Hippocampal formation (tissue), 2 donors: ENCODE measurements at places on chromosomes 16 and 17.

DNA sequence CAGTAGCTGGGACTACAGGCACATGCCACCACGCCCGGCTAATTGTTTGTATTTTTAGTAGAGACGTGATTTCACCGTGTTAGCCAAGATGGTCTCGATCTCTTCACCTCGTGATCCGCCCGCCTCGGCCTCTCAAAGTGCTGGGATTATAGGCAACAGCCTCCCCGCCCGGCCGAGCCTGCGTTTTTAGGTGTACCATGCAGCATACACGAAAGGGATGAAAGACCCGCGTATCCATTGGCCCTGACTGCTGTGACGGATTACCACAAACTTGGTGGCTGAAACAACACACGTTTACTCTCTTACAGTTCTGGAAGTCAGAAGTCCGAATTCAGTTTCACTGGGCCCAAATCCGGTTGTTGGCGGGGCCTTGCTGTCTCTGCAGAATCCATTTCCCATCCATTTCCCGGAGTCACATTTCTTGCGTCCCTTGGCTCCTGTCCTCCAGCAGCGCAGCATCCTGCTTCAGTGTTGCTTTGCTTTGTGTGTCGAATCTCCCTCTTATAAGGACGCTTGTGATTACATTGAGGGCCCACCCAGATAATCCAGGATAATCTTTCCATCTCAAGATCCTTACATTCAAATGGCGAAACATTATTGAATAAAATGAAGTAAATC is 8.3 kb upstream of the GUCY2D start:
- no peak for DNase-seq

GRCh38 chr16:521381-522210 is 5.9 kb upstream of the CAPN15 start:
- no peak for DNase-seq

- DNase-seq: no peak
These were observed 253.7 kb downstream of the TOX3 start for GRCh38 chr16:52293204-52293603.

- no peak for DNase-seq
These were observed 3.0 kb upstream of the ACTG1 start for GRCh38 chr17:81515530-81516041.

DNA sequence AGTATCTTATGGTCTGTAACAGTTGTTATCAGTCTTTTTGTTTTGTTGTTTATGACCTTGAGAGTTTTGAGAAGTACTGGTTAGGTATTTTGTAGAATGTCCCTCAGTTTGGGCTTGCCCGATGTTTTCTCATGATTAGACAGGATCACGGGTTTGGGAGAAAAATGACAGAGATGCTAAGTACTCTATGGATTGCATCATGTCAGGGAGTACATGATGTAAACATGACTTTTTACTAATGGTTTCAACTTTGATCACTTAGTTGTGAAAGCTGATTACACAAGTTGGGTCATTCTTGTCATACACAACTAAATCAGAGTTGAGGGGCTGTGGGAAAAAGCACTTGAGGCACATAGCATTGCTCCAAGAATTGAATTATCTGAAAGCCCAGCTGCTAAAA is 94.7 kb upstream of the SIAH1 start:
- DNase-seq: no peak

DNA sequence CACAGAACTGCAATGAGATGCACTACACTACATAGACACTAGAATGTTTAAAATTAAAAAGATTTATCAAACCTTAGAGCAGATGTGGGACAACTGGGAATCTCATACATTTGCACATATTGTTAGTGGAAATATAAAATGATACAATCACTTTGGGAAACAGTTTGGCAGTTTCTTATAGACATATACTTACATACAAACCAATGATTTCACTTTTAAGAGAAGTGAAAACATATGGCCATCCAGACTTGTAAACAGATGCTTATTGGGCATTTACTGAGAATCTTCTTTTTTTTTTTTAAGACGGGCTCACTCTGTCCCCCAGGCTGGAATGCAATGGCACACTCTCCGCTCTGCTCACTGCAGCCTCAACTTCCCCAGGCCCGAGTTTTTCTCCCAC is 50.1 kb downstream of the AXIN2 start:
- no peak for DNase-seq

GRCh38 chr17:80650751-80651518 is 106.3 kb downstream of the RPTOR start:
- DNase-seq: no peak

- DNase-seq: no peak
These were observed 4.8 kb downstream of the RABEP1 start for GRCh38 chr17:5286846-5287245.

- no peak for DNase-seq
These were observed 19.9 kb downstream of the SGSM2 start for GRCh38 chr17:2357237-2357636.

DNA sequence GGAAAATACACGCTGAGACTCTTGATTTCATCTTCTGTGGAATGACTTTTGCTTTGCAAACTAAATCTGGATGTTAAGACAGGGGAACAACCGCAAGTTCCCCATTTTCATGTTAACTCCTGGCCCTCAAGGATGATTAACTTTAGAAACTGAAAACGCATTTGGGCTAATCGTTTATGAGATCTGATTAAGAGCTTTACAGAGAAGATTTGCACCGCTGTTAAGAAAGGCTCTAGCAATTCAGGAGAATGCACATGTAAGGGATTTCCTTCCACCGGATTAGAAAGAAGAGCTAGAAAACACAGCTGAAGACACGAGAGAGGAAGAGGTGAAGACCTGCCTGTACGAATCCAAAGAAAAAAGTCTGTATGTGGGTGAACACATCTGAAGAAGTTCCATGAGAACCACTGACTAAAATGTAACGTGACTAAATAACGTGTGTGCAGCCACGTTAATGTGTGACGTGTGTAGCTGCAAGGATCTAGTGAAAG is 106.4 kb downstream of the YPEL2 start:
- no peak for DNase-seq

DNA sequence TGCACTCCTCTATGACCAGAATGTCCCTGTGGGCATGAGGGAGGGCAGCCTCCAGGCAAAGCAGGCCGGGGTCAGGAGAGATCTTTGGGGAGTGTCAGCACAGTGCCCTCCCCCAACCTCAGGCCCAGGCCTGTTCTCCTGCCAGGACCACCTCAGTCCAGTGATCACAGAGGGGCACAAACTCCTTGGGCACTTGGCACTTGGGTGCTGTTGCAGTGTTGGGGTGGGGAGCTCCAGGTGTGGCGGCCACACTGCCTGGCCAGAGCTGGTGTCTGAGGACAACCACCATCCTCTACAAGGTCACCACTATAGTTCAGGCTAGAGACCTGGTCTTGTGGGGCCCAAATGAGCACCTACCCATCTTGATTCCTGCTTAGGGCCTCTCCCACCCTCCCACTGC is 37.2 kb downstream of the SMPD3 start:
- DNase-seq: no peak

DNA sequence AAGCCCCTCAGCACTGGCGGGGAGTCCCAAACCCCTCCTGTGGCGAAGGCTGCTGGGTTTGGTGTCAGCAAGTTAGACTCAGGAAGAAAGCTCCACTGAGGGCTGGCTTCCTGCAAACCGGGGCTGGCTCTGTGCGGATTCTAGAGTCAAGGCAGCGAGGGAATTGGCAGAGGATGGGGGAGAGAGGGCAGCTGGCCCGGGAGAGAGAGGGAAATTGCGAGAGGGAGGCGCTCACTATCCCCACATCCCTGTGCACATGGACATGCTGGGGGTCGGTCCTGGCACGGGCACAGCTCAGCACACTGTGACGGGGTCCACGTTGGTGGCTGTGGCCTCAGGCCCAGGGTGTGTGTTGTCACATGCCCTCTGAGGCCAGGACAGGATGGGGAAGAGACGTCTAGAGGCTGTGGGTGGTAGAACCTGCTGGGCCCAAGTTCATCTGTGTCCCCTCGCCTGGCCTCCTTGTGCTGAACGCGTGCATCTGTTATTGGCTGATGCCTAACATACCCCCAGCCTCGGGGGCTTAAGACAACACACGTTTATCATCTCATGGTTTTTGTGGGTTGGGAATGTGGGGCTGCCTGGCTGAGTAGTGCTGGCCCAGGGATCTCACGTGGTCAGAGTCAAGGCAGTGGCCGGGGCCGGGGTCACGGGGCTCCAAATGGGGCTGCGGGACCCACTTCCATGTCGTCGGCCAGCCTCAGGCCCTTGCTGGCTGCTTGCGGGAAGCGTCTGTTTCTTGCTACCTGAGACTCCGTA is 16.7 kb upstream of the JPH3 start:
- no peak for DNase-seq

- DNase-seq: no peak
These were observed 167.7 kb downstream of the IRX3 start for GRCh38 chr16:54118846-54119245.

DNA sequence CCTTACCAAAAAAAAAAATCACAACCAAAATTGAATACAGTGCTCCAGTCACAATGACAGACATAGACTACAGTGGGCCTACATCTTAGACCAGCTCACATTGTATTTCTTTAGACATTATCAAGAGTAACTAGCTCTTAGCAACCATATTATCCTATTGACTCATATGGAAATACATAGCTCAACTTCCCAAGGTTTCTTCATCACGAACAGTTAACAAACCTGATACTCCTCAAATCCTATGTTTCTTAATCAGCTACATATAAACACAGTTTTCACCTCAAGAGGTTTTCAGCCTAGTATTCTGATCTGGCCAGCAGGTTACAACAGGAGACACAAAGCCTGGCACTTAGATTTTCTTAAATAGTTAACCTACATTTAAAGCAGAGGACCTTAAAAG is 29.7 kb downstream of the CMC2 start:
- no peak for DNase-seq

- DNase-seq: no peak
These were observed 577.0 kb upstream of the CDH11 start for GRCh38 chr16:65698791-65699321.

- DNase-seq: no peak
These were observed 302.8 kb downstream of the FOXL1 start for GRCh38 chr16:86881118-86881510.

DNA sequence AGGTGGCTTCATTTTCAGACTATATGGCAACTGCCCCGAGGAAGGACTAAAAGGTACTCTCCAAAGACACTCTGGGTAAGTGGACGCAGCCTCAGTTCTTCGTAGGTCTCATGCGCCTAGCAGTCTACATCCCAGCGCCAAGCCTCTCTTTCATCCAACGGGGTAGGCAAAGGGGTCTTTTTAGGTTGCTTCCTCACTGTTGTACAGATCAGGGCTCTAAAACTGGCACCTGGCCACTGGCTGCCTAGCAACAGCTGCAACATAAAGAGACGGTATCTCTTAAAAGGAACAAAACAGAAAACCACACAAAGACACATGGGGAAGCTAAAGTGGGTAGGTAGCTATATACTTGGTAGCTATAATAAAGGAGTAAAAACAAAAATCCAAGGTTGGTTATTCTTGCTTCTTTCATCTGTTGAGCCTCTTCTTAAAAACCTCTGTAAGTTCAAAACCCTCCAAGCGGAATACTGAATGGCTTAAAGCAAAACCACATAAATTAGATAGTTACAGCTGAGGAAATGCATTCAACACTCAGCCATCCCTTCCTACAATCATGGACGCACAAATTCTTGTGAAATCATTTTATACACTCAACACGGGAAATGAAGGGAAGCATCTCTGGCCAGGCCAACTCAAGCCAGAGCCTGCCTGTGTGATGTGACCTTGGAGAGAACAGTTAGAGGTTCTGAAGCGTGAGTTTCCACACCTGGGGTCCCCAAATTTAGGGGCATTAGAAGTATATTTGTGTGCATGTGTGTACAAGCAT is 22.7 kb downstream of the CYTH1 start:
- no peak for DNase-seq

DNA sequence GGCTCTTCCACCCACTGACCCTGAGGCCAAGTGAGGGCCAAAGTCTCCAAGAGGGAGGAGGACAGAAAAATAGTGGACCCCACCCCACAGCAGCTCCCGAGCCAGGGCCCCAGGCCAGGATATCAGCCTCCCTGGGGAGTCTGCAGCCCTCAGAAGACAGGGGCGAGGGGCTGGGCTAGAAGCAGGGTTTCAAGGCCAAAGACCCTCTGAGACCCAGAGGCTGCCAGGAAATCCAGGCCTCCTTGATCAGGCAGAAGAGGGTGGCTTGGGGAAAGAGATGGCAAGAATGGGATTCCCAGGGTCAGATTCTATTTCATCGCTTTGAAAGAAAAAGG is 156.1 kb downstream of the ZNF423 start:
- no peak for DNase-seq

- no peak for DNase-seq
These were observed 211.5 kb downstream of the AXIN2 start for GRCh38 chr17:65349916-65350315.

GRCh38 chr17:34095106-34095505 is 160.0 kb upstream of the CCL2 start:
- no peak for DNase-seq

- DNase-seq: no peak
These were observed 3.4 kb upstream of the CD300C start for GRCh38 chr17:74549343-74549742.

- DNase-seq: peak; percentile 18
These were observed 54.9 kb upstream of the WSB1 start for GRCh38 chr17:27239046-27239445.

DNA sequence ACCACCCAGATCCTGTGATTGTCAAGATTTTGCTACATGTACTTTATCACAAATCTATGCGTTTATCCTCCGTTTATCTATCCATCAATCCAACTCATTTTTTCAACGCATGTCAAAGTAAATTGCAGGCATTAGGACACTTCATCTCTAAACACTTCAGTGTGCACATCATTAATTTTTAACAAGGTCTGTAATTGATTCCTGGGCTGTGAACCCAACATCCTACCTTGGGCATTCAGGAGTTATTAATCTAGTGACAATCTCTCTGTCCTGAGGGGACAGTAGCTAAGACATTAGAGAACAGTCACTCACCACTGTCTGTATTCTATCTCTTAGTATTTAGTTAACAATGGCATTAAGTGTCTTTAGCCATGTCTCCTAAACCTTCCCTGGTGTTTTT is 264.7 kb downstream of the SOX9 start:
- no peak for DNase-seq

GRCh38 chr16:81740169-81740568 is 38.9 kb upstream of the PLCG2 start:
- no peak for DNase-seq

- DNase-seq: no peak
These were observed 4.2 kb upstream of the C17orf107 start for GRCh38 chr17:4895121-4895520.

GRCh38 chr17:28747051-28747691 is 3.4 kb downstream of the TRAF4 start:
- peak; percentile 75 for DNase-seq

DNA sequence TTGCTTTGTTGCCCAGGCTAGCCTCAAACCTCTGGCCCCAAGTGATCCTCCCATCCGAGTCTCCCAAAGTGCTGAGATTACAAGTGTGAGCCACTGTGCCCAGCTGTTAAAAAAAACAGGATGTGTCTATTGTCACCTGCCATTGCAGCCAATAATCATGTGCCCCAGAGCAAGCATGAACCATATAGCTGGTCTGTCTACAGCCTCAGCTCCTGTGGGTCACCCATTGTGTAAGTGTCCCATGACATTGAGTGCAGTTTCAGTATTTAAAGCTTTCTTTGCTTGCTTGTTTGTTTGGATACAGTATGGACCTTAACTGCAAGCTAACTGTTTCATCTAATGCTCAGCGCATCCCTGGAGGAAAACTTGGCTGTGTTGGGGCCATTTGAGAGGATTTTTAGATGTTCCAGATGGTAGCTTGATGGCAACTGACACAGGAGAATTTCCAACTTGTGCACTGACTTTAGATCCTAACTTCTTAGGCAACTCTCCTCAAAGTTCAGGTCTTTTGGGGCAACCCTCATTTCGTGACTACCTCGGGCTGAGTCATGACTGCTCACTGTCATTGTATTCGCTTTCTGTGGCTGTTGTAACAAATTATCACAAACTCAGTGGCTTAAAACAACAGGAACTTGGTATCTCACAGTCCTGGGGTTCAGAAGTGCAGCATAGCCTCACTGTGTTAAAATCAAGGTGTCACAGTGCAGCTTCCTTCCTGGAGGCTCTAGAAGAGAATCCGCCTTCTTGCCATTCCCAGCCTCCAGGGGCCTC is 30.3 kb upstream of the ADORA2B start:
- DNase-seq: no peak
